ENCODE measurements at places on chromosomes 7 and 10. TPM values are rescaled to one million over a fixed set of nuclear protein-coding genes. Genes with fewer than 3 reads are reported as not detected.

DNA sequence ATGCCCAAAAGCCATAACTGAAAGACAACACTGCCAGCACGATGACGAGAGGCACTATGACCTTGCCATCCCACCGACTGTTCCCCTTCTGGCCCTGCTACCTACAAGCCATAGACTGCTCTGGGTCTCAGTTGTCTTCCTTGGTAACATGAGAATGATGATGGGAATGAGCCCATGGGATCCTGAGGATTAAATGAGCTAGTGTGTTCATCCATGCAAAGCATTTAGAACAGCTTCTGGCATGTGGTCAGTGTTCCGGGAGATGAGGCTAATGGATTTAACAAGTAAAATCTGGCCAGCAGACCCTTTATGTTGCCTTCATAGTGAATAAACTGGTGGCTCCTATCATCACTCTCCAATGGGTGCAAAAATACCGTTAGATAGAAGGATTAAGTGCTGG, 62.4 kb upstream of the WDR11 start:
- H3K4me3 ChIP-seq: no peak overlapping the region
- H3K27me3 ChIP-seq: no peaks in the 10 kb centered on the region
- H3K36me3 ChIP-seq: no peaks in the 10 kb centered on the region
- no peak for DNase-seq
- H3K4me1 ChIP-seq: no peaks in the 10 kb centered on the region
- H3K27ac ChIP-seq: no peak overlapping the region

Gene PTPRE
- total RNA-seq: 68.1 TPM

GRCh38 chr7:137658190-137658900, 188.4 kb downstream of the DGKI start:
- H3K27me3 ChIP-seq: no peaks in the 10 kb centered on the region
- H3K27ac ChIP-seq: no peak overlapping the region
- no peak overlapping the region for H3K4me3 ChIP-seq
- H3K4me1 ChIP-seq: no peaks in the 10 kb centered on the region
- DNase-seq: no peak

DNA sequence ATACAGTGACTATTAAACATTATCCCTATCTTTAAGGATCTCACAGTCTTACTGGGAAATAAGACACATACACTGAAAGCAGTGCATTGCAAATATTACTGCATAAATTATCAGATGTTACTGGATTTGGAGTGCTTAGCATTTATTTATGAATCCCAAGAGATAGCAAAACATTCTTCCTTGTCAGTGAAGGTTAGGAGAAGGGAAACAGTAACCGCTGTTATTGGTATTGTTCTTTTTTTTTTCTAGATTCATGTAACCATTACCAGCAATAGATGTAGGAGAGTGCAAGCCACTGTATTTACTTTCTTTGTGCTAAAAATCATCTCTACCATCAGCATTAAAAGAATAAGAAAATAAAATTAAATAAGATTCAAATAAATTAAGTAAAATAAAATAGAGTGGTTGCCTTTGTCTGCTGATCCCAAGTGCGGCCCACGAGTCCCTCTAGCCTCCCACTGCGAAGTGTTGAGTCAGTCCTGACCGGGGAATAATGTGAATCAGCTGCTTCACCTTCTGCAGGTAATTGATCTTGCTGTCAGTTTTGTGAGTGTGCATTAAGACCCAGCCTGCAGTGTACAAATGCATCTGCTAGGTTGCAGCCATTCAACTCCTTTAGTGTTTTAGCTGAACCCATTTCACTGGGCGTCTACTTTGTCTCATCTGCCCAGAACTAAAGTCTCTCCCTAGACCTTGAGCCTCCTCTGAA, 1344.9 kb downstream of the GATA3 start:
- no peaks in the 10 kb centered on the region for H3K27me3 ChIP-seq
- H3K27ac ChIP-seq: no peak overlapping the region
- no peaks in the 10 kb centered on the region for H3K4me1 ChIP-seq
- H3K4me3 ChIP-seq: no peak overlapping the region
- DNase-seq: no peak

DNA sequence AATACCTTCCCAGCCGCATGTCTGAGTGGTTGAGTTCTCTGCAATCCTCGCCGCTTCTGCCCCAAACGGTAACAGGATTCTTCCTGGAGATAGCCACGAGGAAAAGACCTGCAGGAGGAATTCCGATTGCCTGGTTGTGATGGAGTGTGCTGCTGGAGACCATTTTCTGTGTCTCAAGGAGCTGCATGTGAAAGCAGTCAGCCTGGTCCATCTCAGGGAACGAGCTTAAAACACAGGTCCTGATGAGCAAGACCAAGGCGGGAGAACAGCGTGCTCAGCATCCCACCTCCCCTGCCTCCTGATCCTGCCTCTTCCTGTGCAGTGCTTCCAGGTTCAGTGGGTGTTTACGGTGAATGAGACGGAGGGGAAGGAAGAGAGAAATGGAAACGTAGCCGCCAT, 26.5 kb downstream of the VIPR2 start:
- H3K27me3 ChIP-seq: peaks cover 5% of the 10 kb centered on the region
- no peak overlapping the region for H3K4me3 ChIP-seq
- no peaks in the 10 kb centered on the region for H3K36me3 ChIP-seq
- no peak overlapping the region for H3K27ac ChIP-seq
- peak; percentile 20 for DNase-seq

Gene EFCAB10
- not detected for total RNA-seq

Gene ARMH3
- total RNA-seq: 21.6 TPM

Gene SVIL
- total RNA-seq: 13.6 TPM

DNA sequence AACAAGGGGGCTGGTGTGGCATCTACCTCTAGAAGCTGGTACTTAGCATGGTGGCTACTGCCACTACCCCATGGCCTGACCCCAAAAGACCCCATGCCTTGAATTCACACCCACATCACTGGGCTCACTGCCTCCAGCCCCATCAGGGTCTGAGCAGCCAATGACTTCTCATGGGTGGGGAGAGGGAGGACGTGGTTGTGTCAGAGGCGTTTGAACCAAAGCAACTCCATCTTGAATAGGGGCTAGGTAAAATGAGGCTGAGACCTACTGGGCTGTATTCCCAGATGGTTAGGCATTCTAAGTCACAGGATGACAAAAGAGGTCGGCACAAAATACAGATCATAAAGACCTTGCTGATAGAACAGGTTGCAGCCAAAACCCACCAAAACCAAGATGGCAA, 15.2 kb downstream of the KCP start:
- no peak overlapping the region for H3K27ac ChIP-seq
- peak; percentile 30 for DNase-seq
- H3K4me1 ChIP-seq: no peaks in the 10 kb centered on the region
- H3K36me3 ChIP-seq: no peaks in the 10 kb centered on the region
- no peak overlapping the region for H3K4me3 ChIP-seq
- H3K27me3 ChIP-seq: peaks cover 23% of the 10 kb centered on the region

Gene EMX2
- total RNA-seq: not detected

Gene FAM13C
- 15.4 TPM for total RNA-seq

GRCh38 chr10:29355411-29355991, 66.6 kb downstream of the LYZL1 start:
- no peaks in the 10 kb centered on the region for H3K4me1 ChIP-seq
- no peaks in the 10 kb centered on the region for H3K36me3 ChIP-seq
- no peak overlapping the region for H3K27ac ChIP-seq
- H3K4me3 ChIP-seq: no peak overlapping the region

Gene RPEL1
- total RNA-seq: not detected

- peak overlapping the region; percentile 97 for H3K27ac ChIP-seq
- DNase-seq: peak; percentile 82
- peak overlapping the region; percentile 65 for H3K4me3 ChIP-seq
These were observed 27.7 kb downstream of the ZNF775 start for GRCh38 chr7:150406567-150407421.

Gene ZNF25
- 14.1 TPM for total RNA-seq

DNA sequence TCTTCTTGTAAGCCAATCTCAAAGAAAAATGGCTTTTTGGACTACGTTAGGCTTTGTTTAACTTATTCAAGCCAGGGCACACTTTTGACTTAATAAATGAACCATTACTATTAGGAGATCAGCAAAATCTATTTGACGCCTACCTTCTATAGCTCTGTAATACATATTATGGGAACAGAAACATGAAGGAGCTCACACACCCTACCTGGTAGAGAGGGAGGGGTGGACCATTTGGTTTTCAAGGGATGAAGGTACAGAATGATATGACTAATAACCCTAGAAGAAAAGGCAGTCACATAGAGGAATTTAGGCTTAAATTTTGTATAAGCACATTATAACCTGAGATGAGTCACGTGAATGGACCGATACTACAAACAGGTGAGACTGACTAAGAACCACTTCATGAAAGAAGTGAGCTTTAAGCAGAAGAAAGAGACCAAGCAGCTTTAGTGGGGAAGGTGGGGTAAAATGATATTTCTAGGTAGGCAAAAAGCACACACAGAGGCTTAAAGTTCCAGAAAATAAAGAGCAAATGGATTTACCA, 106.8 kb upstream of the CTTNBP2 start:
- no peak overlapping the region for H3K27ac ChIP-seq
- no peak for DNase-seq
- H3K4me3 ChIP-seq: no peak overlapping the region
- H3K4me1 ChIP-seq: no peaks in the 10 kb centered on the region
- no peaks in the 10 kb centered on the region for H3K36me3 ChIP-seq

DNA sequence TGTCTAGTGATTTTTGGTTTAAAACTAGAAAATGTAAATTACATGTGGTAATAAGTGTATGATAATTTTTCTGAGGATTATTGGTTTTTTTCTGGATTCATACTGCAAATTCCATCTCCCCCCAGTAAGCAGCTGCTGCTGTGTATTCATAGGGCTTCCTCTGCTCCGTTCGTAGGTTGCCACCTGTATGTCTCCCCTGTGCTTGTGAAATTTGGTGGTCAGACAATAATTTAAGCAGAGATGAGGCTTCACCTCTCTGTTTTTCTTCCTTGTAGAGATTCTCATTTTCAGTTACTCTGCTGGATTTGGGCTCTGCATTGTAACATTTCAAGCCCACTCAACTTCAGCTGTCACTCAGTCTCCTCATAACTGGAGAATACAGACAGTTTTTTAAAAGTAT, 50.9 kb downstream of the FOXI2 start:
- H3K4me3 ChIP-seq: no peak overlapping the region
- no peaks in the 10 kb centered on the region for H3K4me1 ChIP-seq
- no peak overlapping the region for H3K27ac ChIP-seq
- no peaks in the 10 kb centered on the region for H3K36me3 ChIP-seq
- peaks cover 16% of the 10 kb centered on the region for H3K27me3 ChIP-seq

DNA sequence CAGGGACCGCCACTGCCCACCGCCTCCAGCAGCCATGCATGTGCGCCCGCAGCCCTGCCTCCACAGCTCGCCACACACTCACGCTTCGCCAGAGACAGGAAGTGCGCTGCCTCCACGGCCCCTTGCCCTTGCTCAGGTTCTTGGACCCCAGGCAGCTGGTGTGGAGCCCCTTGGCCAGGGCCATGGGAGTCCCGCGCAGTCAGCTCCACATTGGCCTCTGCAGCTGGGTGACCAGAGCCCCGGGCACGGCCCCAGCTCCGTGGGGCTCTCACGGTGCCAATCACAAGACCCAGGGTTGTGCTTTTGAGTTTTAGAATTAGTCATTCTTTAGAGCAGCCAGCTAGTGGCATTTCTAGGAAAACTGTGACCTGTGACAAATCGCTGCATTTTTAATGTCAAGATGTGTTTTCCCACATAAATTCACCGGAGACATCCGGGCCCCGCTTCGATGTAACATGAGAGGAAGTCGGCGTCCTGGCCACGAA, 4.3 kb upstream of the UTF1 start:
- H3K4me1 ChIP-seq: peaks cover 8% of the 10 kb centered on the region
- no peaks in the 10 kb centered on the region for H3K36me3 ChIP-seq
- no peak overlapping the region for H3K27ac ChIP-seq
- H3K4me3 ChIP-seq: no peak overlapping the region
- peaks cover 31% of the 10 kb centered on the region for H3K27me3 ChIP-seq

GRCh38 chr7:107495516-107495915, 25.7 kb downstream of the GPR22 start:
- no peak for DNase-seq
- no peaks in the 10 kb centered on the region for H3K4me1 ChIP-seq
- no peaks in the 10 kb centered on the region for H3K36me3 ChIP-seq
- H3K27me3 ChIP-seq: no peaks in the 10 kb centered on the region
- H3K27ac ChIP-seq: no peak overlapping the region

DNA sequence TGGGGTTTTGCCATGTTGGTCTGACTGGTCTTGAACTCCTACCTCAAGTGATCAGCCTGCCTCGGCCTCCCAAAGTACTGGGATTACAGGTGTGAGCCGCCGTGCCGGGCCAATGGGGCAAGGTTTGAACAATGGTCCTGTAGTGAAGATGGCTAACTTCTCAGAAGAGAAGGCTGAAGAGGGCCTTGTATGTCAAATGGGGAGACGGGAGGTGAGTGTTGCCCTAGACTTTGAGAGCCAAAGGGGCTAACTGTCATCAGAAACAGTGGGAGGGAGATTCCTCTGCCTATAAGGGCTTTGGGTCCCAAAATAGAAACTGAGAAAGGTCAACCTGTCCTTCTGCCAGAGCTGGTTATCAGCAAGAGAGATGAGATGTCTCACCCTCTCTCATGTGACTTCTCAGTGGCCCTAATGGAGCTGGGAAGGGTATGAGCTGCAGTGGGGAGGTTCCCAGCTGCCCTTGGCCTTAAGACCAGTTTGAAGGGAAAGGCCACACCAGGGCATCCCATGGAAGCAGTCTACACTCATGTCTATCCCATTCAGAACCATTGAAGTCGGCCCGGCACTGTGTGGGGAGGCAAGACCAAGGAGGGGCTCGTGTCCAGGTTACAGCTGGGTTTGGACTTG, 1.3 kb upstream of the SAMD8 start:
- H3K27ac ChIP-seq: peak overlapping the region; percentile 97
- H3K27me3 ChIP-seq: no peaks in the 10 kb centered on the region
- H3K36me3 ChIP-seq: no peaks in the 10 kb centered on the region
- peaks cover 31% of the 10 kb centered on the region for H3K4me1 ChIP-seq
- DNase-seq: no peak
- no peak overlapping the region for H3K4me3 ChIP-seq

Gene PSD
- total RNA-seq: 1.3 TPM

DNA sequence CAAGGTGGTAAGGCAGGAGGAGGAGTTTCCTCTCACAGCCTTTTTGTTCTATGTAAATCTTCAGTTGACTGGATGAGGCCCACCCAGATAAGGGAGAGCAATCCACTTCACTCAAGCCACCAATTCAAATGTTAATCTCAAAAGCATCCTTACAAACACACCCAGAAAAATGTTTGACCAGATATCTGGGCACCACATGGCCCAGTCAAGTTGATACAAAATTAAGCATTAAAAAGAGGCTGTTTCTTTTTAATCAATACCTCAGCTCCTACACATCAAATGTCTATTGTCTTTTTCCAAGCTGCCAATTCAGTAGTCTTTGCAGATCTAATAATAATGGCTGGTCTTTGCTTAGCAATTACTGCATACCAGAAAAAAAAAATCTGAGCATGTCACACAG, 18.0 kb upstream of the LYZL1 start:
- H3K4me3 ChIP-seq: no peak overlapping the region
- H3K36me3 ChIP-seq: no peaks in the 10 kb centered on the region
- no peaks in the 10 kb centered on the region for H3K4me1 ChIP-seq
- H3K27me3 ChIP-seq: no peaks in the 10 kb centered on the region
- no peak overlapping the region for H3K27ac ChIP-seq
